ENCODE measurements at places on chromosomes 1 and 21.

DNA sequence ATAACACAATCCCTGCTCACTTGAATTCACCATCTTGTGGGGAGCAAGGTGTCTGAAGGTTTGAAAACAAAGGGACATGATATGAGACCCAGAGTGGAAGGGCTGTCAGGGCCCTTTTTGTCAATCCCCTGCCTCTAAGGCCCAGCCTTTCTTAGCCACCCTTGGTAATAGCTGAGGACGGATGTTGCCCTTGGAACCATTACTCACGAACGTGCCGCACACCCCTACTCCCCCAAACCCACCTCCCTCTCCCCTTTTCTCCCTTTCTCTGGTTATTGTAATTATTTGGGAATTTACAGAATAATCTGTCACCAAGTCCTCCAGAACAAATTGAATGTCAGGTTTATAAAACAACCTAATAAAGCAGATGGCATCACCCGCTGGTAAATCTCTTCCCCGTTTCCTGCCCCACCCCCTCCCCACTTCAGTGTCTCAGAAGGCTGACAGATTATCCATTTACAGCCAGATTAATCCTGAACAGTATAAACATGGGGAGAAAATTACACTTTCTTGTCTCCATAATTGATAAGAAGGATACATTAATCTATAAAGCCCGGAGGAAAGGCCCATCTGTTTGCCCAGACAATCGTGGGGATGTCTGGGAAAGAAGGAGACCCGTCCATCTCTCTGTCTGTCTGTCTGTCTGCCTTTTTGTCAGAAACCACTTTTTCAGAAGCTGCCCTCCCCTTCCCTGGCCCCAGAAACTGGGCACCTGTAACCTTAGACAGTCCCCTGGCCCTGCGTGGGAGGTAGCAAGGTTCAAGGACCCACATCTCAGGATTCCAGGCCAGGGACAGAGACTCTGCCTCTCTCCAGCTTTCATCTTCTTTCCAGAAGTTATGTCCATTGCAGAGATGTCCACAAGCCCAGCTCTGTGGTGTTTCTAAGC is 60.6 kb upstream of the CD34 start:
- no peak for DNase-seq

GRCh38 chr21:38077569-38077968 is 161.3 kb upstream of the KCNJ6 start:
- DNase-seq, result no peak

DNA sequence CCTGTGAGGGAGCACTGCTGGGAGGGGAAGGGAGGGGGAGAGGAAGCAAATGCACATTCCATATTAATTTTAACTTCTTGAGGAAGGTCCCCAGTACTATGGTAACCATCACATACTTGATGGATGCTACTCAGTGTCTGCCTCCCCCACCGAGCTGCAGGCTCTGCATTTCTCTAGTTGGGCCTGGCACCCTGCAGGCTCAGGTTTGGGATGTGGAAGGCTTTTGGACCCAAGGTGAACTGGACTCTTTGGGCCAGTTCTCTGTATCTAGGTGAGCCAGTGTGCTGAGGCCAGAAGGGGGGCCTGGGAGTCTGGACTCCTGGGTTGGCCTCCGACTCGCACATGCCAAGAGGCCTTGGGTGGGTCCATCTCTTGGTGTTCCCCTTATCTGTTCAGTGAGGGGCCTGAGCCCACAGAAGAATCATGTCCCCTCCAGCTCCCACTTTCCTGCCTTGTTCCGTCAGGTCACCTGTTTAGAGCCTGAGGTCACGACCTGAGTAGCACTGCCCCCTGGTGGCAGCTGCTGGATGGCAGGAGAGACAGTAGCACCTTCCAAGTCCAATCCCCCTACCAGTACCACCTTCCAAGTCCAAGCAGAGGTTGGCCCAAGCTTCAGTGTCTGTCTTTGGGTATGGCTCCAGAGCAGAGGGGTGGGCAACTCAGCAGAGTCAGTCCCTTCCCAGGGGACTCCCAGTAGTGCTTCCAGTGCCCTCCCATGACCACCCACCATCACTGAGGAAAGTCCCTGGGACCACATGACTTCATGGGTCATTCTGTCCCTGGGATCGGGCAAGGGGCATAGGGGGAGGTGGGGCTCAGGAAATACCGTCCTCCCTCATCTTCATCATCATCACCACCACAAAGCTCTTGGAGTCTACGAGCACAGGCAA is 241.8 kb downstream of the TRABD2B start:
- peak; percentile 15 for DNase-seq

GRCh38 chr21:37793660-37794059 is 122.6 kb downstream of the KCNJ6 start:
- no peak for DNase-seq

DNA sequence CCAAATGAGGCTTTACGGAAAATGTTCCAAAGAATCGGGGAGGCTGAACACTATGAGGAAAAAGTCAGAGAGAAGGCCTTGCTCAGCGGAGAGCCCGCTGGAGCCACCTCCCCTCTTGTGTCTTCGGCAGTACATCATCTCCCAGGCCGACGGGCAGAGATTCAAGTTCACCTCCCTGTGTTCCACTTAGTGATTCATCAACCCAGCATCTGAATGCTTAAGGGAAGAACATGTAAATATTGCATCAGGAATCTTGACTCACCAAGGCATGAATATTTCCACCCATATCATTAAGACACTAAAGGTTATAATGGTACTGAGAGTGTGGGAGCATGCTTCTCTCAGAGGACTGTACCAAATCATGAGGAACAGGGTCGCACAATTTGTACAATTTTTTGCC is 172.5 kb downstream of the ST6GALNAC5 start:
- peak; percentile 74 for DNase-seq

- no peak for DNase-seq
Observed at GRCh38 chr1:31497601-31498000, 78.7 kb upstream of the TINAGL1 start.

GRCh38 chr1:83834621-83835264 is 164.2 kb downstream of the TTLL7 start:
- DNase-seq, result no peak

GRCh38 chr1:111202366-111202706 is 1.9 kb upstream of the DENND2D start:
- DNase-seq, result no peak

- no peak for DNase-seq
Observed at GRCh38 chr1:19101244-19101643, 108.8 kb downstream of the UBR4 start.

DNA sequence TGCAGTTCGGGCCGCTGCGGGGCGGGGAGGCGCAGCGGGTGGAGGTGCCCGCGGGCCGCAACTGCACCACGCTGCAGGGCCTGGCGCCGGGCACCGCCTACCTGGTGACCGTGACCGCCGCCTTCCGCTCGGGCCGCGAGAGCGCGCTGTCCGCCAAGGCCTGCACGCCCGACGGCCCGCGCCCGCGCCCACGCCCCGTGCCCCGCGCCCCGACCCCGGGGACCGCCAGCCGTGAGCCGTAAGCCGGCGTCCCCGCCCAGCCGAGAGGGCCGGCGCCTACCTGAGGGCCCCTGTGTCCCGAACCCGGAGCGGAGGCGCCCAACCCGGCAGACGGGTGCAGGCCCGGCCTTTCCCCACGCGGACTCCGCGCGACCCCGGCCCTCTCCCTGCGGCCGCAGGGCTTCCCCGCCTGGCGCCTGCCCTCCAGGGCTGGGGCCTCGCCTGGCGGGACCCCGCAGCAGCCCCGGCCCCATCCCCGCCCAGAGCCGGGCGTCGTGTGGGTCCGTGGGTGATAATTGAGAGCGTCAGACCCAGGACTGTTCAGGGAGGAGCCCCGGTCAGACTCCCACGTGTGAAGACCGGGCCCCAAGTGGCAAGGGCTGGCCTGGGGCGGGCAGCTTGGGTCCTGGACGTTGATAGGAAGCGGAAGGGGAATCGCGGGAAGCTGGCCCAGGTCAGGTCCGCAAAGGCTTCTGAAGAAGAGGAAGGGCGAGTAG is 4.2 kb downstream of the VWA1 start:
- DNase-seq, result no peak

DNA sequence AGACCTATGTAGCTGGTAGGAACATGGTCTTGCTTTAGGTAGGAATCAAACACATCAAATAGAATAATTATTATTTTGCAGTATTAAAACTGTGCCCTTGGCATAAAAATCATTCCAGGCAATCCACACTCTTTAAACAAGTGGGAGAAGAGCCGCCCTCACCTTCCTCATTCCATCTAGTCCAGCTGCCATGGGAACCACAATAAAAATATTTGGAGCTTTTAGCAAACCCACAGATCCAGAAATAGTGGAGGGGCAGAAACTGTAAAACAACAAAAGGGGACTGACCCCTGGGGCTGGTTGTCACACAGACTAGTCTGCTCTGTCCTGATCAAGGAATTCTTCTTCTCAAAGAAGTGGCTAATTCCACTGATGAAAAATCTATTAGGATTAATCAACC is 61.6 kb downstream of the PTPRC start:
- no peak for DNase-seq

GRCh38 chr1:168273575-168273974 is 7.1 kb upstream of the TBX19 start:
- no peak for DNase-seq

All from H54 (cell line).